ENCODE measurements at places on chromosomes 7 and 10. TPM values are rescaled to one million over a fixed set of nuclear protein-coding genes. Genes with fewer than 3 reads are reported as not detected.

Gene LOXL4
- total RNA-seq, result 15.1 TPM

Gene UNC5B
- total RNA-seq, result 22.6 TPM

Gene FAM180A
- total RNA-seq, result 1.7 TPM

Gene FAM25G
- total RNA-seq, result not detected

Gene CTAGE6
- 0.13 TPM for total RNA-seq

Gene UTF1
- total RNA-seq, result not detected

Gene AKR1C4
- total RNA-seq, result not detected

Gene HTR5A
- not detected for total RNA-seq

Gene TMEM196
- 0.06 TPM for total RNA-seq

Gene AUTS2
- 33.8 TPM for total RNA-seq

Gene NEBL
- 21.2 TPM for total RNA-seq

Gene PROSER2
- 48.2 TPM for total RNA-seq

Gene PDK4
- 45.0 TPM for total RNA-seq

Gene TMEM225B
- 2.6 TPM for total RNA-seq

Gene FRMD4A
- 68.2 TPM for total RNA-seq

Gene SPDYE9
- total RNA-seq, result not detected

Gene ADGRA1
- total RNA-seq, result 0.91 TPM

Gene CNNM1
- total RNA-seq, result 0.85 TPM

Gene KCNH2
- 1.3 TPM for total RNA-seq

Gene AQP1
- total RNA-seq, result 291 TPM

Gene PRLHR
- not detected for total RNA-seq

Gene PGAM2
- total RNA-seq, result 2.1 TPM

Gene ZNF365
- 1.0 TPM for total RNA-seq

Gene CFAP70
- total RNA-seq, result 6.0 TPM

Gene PPP1R9A
- total RNA-seq, result 25.7 TPM

Gene ZEB1
- total RNA-seq, result 43.0 TPM

Gene CELF2
- 39.2 TPM for total RNA-seq

Gene VPS37D
- 13.2 TPM for total RNA-seq

Gene GIMAP6
- total RNA-seq, result 48.7 TPM

Gene MARCHF5
- total RNA-seq, result 36.1 TPM

Gene ZCWPW1
- 3.0 TPM for total RNA-seq

Gene WAPL
- 34.7 TPM for total RNA-seq

Gene PDGFA
- 53.0 TPM for total RNA-seq

Gene MYL7
- total RNA-seq, result not detected

Gene CHAT
- not detected for total RNA-seq

Gene MICALL2
- total RNA-seq, result 53.4 TPM

Gene ECHS1
- total RNA-seq, result 85.6 TPM

Gene EBF3
- 0.98 TPM for total RNA-seq

Gene EPHA1
- 22.3 TPM for total RNA-seq

Gene PIK3AP1
- total RNA-seq, result 28.4 TPM

Gene SH2D4B
- 0.09 TPM for total RNA-seq

Gene GAD2
- not detected for total RNA-seq

Gene SND1
- total RNA-seq, result 154 TPM

Gene STRIP2
- 0.88 TPM for total RNA-seq

Gene CPVL
- 133 TPM for total RNA-seq

Gene ADIRF
- 357 TPM for total RNA-seq

Gene NFE2L3
- 12.5 TPM for total RNA-seq

Gene EFCAB10
- total RNA-seq, result 0.91 TPM

All from kidney (tissue), 22 donors.